ENCODE measurements at places on chromosomes 2 and 18.
A peak's percentile ranks its signal among the peaks of the same experiment; 100 is the strongest.

DNA sequence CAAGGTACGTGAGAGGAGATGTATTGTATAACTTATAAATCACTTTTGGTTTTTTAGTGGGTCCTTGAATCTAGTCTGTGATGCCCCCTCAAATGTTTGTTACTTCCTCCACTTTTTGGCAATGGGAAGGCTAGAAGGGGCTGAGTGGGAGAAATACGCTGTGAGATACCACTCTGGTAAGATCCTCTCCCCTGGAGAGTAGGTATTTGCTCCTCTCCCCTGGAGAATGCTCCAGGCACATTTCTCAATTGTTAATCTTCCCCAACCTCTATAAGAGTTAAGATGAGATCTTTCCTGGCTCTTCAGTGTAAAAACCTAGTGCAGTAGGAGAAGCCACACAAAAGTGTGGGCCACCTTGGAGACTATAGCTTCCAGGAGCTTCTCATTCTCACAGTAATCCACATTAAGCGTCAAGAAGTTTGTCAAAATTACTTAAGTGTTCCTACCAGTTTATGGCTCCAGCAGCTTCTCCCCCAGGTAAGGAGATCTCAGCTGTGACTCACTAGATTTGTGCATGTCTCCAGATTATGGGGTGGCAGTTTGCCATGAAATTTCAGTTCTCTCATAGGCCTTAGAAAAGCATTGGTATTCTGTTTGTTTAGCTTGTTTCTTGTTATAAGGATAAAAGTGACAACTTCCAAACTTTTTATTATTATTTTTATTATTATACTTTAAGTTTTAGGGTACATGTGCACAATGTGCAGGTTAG, 182.6 kb downstream of the FSIP2 start:
- no peak for DNase-seq

DNA sequence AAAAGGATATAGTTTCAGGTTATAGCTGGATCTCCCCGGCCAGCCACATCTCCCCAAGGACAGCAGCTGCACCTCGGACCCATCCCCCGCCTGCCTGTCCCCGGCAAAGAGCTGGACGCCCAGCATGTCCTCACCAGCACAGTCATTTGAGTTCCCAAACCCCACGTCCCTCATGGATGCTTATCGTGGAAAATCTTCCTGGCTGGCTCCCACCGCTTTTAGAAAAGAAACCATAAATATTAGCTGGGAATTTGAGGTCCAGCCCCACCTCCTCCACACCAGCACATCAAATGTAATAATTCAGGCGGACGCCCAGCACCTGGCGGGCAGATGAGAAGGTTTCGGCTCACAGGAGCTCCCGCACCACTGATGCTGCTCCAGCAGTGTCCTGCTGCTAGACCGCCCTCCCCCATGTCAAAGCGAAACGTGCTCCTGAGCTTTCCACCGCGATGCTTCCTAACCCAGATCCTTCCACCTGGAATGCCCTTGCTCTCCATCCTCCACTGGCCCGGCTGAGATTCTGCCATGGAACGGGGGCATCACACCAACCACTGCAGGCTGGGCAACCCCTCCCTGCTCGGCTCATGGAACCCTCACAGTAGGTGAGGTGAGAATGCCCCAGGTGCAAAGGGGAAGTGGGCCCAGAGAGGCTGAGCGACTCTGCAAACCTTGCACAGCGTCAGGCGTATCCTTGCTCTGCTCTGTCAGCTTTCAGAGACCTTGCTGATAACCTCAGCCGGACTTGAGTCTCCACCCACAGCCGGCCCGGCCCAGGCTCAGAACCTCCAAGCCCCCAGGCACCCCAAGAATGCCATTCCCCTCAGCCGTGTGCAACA, 71.5 kb upstream of the GPC1 start:
- no peak for DNase-seq

GRCh38 chr2:8527031-8527430, 154.8 kb upstream of the ID2 start:
- no peak for DNase-seq

DNA sequence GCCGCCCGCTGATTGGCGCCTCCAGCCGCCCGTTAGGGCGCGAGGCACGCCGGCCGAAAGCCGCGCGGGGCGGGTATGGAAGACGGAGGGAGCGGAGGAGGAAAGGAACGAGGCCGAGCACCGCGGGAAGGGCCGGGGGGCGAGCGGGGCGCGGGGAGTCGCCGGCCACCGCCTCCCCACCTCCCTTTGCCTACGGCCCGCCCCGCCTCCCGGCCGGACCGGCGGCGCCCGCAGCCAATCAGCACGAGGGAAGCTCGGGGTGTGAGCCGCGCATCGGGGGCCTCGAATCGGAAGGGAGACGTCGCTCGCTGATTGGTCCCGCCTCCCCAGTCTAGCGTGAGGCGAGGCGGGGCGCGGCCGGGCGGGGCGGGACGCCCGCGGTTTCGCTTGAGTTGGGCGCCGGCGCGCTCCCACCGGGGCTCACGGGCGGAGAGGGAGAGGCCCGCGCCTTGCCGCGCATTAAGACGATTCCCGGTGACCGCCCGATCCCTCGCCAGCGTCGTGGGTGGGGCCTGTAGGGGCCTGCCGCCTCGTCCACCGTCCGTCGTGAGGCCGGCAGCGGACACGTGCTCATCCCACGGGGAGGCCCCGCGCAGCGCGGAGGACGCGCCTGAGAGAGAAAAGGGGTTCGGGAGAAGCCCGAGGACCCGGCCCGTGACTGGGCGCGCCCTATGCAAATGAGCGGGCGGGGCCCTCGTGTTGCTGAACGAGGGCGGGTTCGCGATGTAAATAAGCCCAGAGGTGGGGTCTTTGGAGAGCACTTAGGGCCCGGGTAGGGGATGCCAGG, 665 bp upstream of the SMAD2 start:
- DNase-seq, result peak; percentile 97

DNA sequence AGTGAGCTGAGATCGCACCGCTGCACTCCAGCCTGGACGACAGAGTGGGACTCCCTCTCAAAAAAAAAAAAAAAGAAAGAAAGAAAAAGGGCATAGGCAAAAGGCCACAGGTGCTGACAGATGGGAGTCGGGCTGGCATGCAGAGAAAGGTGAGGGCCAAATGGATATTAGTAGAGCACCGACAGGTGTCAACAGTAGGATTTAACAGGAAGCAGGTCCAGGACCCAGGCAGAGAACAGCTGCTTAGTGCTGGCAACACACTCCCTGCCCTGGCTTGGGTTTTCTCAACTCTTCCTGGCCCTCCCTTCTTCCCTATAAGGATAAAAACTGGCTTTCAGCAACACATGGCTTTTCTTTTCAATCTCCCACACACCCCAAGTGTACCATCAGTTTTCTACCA, 84.9 kb downstream of the MRO start:
- no peak for DNase-seq

DNA sequence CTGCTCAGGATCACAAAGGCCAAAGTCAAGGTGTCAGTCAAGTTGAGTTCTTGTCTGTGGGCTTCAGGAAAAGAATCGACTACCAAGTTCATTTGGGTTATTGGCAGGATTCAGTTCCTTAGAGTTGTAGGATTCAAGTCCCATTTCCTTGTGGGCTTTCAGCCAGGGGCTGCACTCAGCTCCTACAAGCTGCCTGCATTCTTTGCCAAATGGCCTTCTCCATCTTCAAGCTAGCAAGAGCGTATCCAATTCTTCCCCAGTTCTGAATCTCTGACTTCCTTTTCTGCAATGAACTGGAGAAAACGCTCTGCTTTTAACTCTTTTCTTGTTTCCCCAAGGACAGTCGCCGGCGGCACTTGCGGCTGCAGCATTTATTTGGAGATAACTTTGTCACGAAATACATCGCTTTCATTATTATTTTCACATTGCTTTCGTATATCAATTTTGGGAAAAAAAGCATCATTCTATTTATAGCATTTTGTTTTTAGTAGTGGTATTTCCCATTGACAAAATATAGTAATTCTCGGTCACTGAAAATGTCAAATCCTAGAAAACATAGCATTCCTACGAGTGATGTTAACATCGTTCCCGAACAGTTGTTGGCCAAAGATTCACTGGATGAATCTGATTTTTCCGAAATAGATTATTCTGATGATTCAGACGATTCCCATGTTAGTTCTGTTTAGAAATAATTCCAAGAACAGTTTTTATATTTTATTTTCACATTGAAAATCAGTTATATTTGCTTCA, 59.6 kb upstream of the SERPINE2 start:
- no peak for DNase-seq

GRCh38 chr18:49243391-49243790, 217.1 kb downstream of the DYM start:
- DNase-seq, result no peak

DNA sequence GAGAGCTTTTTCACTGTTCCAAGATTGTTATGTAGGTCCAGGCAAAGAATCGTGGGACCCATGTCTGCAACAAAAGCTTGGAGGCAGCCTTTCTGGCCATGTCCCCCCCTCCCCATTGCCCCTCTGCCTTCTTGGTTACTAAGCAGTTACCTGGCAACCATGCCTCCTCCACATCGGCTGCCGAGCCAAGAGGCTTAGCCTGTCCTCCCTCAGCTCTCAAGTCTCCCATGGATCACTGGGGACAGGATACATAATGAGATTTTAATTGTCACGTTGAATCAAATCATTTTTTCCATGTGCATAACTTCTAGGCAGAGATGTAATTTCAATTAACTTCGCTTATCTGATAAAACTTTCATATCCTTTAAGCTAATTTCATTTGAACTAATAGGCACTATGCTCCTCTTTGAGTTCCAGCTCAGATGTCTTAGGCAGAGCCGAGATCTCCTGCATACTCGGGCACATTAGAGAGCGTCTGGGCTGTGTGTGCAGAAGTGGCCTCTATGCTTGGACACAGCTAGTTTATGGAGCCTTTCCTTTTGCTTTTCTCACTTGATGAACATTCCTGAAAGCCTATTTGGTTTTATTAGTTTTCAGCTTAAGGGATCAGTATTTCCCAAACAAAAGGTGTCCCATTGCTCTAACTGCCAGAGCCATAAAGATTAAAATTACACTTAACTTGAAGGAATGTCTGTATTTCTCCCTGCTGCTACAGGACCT, 80.7 kb downstream of the LYPD1 start:
- no peak for DNase-seq

- DNase-seq, result no peak
Observed at GRCh38 chr2:173884025-173884802, 81.0 kb downstream of the SP3 start.

DNA sequence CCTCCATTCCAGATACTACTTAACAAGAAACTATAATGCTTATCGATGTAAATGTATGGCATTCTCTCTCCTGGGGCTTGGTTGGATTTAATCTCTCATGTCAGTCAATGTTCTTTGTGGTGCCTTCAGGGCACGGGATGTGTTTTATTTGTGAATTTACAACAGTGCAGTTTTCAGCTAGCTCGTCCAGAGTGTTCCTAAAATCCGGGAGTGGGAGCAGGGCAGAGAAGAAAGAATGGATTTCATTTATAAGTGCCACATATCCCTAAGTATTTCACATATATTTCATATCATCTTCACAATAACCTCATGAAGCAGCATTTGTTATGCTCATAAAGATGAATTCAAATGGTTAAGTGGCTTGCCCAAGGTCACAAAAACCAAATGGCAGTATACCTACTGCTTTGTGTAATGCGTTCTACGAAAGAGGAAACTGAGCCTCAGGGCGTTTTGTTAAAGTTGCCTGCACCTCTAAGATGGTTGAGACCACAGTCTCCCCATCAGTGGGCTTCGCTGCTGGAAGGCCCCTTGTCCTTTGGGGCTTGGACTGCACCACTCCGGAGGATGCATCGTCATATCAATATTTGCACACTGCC, 134.7 kb upstream of the MGAT5 start:
- peak; percentile 18 for DNase-seq

DNA sequence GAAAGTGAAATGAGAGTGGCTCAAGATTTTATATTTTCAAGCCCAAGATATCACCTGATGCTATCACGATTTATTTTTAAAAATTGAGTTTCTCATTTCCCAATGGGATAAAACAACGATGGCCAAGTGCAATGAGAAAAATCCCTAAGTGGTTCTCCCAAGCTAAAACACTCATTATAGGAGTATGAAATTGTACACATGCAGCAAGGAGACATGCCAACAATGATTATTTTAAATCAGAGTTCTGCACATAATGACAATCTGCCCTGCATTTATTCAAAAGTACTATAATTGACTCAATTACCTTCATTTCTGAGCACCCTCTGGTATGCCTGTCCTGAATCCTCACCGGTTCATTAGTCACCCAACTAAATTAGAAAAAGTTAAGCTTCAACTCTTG, 12.7 kb downstream of the CYTIP start:
- DNase-seq, result no peak

DNA sequence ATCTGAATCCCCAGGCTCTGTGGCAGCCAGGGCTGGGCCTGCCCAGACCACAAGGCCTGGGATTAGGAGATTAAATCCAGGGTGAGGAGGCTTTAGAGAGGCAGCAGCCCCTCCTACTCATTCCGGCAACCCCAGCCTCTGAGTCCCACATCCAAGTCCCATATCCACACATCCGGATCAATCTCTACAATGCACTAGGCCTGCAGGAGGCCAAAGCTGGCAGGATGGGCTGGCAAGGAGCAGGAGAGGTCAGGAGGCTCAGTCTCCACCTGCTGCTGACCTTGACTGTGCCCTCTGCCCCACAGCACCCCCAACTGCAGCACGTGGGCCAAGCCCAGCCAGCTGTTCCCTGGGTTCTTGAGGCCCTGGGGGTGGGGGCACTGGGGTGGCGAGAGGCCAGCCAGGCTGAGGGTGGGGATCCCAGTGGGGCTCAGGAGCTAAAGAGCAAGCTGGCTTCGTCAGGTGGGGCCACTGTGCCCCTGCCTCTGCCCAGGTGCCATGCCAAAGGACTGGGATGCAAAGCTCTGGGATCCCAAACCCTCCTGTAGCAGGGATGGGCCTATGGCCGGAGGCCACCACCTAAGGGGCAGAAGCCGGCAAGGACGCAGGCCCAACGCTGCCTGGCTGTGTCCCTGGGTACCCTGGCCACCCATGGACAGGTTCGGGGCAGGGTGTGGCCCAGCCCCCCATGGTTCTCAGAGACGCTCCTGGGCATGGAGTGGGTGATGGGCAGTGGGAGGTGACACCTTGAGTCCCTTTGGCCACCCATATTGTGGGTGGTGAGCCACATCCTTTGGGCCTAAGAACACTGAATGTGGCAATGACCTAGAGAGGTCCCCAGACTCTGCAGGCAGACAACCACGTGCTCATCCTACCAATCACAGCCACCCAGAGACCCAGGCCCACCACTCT, 3.2 kb downstream of the KIF1A start:
- peak; percentile 36 for DNase-seq

DNA sequence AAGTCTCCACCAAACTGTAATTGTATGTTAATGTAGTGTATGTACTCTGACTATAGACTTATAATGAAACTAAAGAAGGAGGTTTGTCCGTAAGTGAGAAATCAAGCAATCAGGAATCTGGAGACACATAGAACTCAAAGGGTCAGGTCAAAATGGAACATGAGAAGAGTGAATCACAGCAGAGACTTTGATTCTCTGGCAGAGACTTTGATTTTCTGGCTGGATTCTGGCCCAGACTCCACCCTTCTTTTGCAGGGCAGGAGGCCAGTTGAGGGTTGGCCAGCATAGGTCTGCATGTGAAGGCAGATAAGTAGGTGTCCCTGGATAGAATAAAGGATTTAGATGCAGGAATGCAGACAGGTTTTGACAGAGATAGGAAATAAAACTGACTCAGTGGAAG, 11.0 kb upstream of the NCKAP5 start:
- DNase-seq, result no peak

DNA sequence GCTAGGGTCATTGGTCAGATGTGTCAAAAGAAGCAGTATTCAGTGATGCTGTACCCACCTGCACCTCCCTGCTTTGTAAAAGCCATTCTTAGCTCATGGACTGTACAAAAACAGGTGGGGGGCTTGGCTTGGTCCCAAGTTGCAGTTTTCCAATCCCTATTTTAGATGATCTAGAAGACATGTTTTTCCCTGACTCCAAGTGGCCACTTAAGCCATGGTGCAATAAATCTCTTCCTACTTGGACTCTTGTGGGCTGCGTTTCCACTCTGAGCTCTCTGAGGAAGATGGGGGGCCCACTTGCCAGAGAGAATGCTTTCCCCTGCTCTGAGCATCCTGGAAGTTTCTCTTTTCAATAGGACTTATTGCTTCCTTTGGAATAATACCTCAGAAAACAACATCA, 57.0 kb upstream of the SPP2 start:
- peak; percentile 2 for DNase-seq
